ENCODE measurements at places on chromosomes 5 and 9.

- DNase-seq: no peak
These were observed 18.9 kb downstream of the IPPK start for GRCh38 chr9:92650839-92651621.

DNA sequence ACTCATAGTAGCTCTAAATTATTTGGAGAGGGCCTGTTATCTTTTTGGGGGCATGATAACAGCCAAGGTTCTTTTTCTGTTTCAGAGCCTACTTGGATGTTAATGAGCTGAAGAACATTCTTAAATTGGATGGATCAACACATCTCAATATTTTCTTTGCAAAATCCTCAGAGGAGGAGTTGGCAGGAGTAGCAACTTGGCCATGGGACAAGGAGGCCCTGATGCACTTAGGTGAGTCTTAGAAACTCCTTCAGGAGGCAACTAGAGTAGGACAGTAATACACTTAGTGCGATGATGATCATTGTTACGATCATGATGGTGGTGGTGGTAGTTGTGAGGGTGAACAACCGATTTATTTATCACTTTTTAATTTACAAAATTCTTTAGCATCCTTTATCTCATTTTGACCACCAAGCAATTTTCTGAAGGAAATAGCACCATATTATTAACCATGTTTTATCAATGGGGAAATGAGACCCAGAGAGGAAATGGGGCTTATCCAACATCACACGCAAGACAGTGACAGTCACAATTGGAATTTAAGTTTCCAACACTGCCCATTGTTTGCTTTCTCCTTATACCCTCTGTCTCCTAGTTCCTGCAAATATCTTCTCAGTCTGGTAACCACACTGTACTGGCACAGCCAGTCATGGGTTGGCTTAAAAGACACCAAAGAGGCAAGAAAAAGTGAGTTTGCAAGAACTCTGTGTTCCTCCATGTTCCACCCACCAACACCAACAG, 54.0 kb downstream of the PAPPA start:
- no peak for DNase-seq

- DNase-seq: no peak
These were observed 99.1 kb downstream of the ADAMTS6 start for GRCh38 chr5:65382582-65382981.

GRCh38 chr5:124394700-124395245, 351.7 kb downstream of the ZNF608 start:
- no peak for DNase-seq

GRCh38 chr5:37816331-37816730, 23.5 kb downstream of the GDNF start:
- no peak for DNase-seq

DNA sequence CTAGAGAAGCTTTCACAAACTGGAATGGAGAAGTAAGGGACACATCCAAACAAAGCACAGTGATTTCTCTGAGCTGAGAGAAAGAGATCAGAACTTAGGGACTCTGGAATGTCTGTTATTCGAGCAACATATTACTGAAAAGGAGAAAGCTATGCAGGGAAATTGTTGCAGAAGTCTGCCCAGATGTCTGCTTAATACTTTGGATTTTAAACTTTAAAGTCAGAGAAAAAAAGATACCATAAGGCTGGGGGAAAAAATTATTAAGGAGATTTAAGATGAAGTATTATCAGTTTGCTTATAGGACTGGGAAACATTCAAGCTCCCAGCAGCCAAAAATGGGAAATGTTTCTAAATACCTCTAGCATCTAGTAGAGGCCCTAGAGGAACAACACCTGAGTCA, 803.9 kb downstream of the TAF11L14 start:
- DNase-seq: no peak

GRCh38 chr5:175840050-175840841, 31.1 kb upstream of the CPLX2 start:
- no peak for DNase-seq

- no peak for DNase-seq
These were observed 592.5 kb downstream of the CCDC171 start for GRCh38 chr9:16145196-16145950.

GRCh38 chr5:166050531-166050930, 2240.9 kb upstream of the WWC1 start:
- no peak for DNase-seq

DNA sequence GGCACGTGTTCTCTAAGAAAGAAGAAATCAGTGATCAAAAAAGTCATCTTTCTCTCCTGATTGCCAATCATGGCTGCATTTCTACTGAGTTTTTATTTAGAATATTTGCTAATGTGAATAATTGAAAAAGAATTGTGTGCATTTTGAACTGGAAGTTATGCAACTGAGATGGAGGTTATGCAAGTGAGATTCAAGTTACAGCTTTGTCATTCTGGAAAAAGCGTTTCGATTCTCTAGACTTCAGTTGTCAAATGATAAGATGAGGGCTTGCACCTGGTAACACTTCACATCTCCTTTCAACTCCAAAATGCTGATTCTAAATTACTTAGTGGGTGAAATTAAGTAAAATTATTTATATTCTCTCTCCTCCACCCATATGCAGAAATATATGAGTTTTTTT, 36.4 kb downstream of the C6 start:
- DNase-seq: no peak

DNA sequence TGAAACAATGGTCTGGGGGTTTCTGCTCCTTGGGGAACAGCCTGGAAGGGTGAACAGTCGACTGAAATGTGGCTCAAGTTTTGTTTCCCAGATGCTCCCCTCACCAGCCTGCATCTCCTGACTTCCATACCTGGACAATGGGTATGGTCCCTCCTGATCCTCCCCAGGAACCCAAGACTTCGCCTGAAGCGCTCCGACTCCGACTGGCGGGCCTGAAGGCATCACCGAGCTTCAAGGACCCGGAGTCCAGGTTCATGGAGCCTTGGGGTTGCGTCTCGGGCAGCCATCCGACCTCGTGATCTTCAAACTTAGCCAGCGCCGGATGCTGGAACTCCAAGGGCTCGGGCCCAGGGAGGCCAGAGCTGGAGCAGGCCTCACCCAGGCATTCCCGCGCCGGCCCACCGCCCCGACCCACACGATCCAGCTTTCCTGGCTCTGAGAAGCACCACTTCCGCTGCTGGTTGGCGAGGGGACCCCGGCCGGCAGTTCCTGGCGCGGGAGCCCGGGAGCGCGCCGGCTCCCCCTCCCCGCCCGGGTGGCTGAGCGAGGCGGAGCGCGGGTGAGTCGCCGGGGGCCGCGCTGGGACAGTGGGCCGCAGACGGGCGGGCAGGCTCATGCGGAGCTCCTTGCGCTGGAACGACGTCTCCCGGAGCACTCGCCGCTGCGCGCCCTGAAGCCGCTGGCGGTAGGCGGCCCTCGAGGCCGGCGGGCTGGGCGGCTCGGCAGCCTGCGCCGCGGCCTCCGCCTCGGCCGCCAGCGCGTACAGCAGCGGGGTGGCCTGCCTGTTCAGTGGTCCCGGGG, 5.2 kb downstream of the SHROOM1 start:
- no peak for DNase-seq

DNA sequence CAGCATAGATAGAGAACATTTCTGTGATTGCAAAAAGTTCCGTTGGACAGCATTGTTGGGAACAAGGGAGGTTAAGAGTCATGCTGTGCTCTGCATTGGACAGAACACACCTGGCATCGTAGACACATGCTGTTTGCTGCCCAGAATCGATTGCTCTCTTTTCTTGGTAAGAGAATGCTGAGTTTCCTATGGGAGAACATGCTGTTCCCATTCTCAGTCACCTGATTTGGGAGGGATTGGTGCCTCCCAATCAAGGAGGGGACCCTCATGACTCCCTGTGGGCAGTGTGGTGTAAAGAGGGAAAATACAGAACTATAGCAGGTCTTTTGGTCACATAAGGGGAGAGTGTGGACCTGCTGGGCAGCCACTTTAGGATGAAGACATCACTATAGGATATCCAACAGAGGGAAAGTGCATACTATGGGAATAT, 555.4 kb upstream of the CLINT1 start:
- DNase-seq: no peak

DNA sequence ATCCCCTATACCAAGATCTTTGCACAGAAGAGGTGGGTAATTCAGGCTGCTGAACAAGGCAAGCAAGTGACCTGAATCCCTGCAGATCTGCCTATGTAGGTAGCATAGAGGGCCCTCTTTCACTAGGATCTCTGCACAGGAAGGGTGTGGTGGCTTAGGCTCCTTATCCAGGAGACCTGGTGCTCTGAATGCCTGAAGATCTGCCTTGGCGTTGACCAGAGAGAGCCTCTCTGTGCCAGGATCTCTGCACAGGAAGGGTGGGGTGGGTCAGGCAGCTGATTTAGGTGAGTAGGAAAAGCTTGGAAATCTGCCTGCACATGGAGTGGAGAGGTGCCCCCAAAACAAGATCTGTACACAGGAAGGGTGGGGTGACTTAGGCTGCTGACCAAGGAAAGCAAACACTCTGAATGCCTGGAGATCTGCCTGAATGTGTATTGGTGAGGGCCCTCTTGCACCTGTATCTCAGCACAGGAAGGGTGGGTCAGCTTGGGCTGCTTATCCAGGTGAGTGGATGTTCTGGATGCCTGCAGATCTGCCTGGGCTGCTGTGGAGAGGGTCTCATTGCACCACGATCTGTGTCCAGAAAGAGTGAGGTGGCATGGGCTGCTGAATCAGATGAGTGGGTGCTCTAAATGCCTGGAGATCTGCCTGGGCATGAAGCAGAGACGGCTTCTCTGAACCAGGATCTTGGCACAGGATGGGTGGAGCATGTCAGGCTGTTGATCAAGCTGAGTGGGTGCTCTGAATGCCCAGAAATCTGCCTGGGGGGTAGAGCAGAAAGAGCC, 365.9 kb downstream of the DMAC1 start:
- DNase-seq: no peak

GRCh38 chr9:37669232-37669631, 18.5 kb downstream of the FRMPD1 start:
- no peak for DNase-seq

GRCh38 chr5:109350537-109351270, 59.1 kb downstream of the PJA2 start:
- DNase-seq: no peak

GRCh38 chr5:150663936-150664335, 2.9 kb downstream of the MYOZ3 start:
- DNase-seq: no peak

Measured in caudate nucleus (tissue), 63 donors.